Activated CD4-positive, alpha-beta T cell treated with anti-CD3 and anti-CD28 coated beads for 4 hours (primary cell): ENCODE measurements at places on chromosomes 3 and 15.

DNA sequence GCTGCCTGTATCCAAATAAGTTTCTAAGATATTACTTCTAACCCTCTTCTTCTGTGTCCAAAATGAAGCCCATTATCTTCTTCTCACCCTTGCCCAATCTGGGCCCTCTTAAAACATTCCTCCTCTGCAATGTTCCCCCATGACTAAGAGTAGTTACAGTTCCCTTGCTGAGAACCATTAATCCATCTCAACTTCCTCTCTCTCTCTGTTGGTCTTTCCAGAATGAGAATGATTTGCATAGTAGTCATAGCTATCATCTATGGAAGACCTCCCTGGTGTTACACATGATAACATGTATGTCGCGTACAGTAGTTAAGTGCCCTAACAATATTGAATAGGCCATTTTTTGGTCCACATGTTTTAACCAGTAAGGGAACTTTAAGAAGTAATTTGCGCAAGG, 177.9 kb downstream of the ANXA2 start:
- DNase-seq: no peak

- no peak for DNase-seq
Observed at GRCh38 chr3:69821133-69821532, 81.9 kb downstream of the MITF start.

DNA sequence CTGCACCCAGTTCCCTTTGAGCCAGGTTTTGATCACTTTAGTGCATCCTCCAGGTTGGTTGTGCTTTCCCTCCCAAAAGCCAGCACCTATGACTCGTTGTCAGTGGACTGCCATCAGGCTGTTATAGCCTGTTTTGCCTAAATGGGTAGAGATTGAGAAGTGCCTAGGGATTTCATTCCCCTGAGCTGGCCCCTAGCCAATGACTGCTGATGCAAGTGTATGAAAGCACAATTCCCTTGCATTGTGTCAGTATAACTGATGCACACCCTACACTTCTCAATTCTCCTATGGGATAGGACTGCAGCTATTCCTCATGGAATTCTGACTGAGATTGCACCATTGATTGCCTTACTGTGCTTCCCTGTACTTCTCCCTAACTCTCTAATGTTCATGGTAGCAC, 102.1 kb upstream of the ARPP21 start:
- DNase-seq: no peak

GRCh38 chr3:5344707-5345106, 157.2 kb downstream of the EDEM1 start:
- DNase-seq: no peak

DNA sequence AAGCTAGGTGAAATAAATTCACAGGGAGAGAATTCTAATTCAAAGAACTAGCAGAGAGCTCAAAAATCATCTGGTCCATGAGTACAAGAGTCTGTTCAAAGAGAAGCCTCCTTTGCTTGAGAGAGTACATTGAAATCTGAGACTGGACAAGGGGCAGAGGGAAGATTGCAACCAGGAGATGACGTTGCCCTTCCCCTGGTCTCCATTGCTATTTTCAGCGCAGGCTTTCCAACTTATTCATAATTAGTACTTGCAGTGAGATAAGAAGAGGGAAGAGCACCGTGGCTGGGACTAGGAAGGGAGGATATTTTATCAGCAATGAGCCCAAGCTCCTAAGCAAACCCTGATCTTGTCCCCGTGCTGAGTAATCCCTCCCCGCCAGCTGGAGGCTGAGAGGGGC, 251.8 kb upstream of the RORA start:
- no peak for DNase-seq

GRCh38 chr3:23573827-23574226, 231.9 kb upstream of the UBE2E1 start:
- no peak for DNase-seq

DNA sequence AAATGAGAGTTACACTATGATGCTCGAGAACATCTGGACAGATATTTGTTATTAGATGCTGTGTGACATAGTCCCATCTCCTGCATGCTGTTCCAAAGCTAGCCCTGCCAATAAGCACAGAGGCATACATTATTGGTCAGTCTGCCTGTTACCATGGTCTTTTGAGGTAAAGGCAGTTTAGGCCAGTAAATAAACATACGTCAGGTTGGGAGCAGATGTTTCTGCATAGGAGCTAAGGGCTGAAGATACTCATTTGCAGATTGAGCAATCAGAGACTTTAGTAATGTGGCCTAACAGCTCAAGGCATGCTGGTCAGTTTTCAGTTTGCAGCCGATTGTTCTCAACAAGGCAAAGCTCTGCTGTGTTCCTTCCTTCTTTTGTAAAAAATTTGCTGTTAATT, 192.9 kb downstream of the ADAMTSL3 start:
- DNase-seq: no peak

DNA sequence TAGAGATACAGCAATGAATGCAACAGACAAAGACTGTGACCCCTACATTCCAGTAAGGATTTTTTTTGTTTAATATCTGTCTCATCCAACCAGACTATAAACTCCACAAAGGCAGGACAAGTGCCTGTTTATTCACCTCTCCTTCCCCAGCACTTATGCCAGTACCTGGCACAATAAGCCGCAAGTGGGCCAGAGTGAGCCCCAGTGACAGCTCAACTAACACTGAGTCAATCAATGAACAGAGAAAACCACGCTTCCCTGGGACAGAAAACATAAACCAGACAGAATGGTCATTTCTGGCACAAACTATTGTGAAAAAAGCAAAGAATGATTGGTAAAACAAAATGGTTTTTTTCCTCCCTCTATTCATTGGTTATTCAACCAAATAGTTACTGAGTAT, 52.2 kb downstream of the RYK start:
- no peak for DNase-seq

DNA sequence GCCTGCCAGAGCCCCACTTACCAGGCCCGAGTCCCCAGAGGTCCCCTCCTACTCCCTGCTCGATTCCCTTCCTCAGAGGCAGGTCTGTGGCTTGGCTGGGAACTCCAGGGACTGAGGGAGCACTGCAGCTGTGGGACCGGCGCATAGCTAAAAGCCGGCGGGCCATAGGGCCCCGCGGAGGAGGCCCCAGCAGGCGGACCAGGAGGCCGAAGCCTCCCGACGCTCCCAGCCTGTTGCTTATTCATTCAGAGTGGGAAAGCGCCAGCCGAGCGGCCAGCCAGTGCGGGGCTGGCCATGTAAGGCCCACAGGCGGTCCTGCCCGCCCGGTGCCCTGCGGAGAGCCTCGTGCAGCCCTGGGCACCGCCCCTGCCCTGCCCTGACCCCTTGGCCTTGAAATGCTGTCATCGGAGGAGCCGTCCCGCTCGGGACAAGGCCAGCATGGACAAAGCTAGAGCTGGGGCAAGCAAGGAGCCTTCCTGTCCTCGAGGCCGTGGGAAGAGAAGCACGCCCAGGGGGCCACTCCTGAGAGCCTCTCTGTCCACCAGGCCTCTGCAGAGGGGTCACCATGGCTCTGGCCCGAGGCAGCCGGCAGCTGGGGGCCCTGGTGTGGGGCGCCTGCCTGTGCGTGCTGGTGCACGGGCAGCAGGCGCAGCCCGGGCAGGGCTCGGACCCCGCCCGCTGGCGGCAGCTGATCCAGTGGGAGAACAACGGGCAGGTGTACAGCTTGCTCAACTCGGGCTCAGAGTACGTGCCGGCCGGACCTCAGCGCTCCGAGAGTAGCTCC, at the start of gene LOXL1:
LOXL1 (plus strand) TSS at position 244 of the 784 bp plus-strand sequence; CDS start at position 566, 322 bp downstream.
- no peak for DNase-seq
